Stimulated activated CD8-positive, alpha-beta memory T cell treated with anti-CD3 and anti-CD28 coated beads, Interleukin-7, amount 100 ng/mL, for 24 hours (primary cell): ENCODE measurements at places on chromosomes 13 and 19.

DNA sequence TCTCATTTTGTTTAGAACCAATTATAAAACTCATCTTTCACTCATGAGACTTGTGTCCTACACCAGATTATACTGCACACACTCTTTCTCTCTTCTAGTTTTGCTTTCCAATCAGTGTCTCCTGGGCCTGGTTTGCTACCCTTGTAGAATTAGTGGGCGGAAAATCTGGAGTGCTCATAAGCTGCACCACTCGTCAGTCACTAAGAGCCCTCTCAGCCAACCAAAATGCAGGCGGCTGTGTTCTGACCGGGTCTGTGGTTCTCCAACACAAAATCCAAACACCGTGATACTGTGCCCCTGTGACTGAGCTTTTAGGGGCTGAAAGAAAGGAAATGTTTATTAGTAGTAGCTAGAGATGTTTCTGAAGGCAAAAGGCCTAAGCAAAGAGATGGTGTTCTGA, 83.7 kb upstream of the OBI1 start:
- no peak for DNase-seq

- DNase-seq: no peak
These were observed 10.6 kb upstream of the ADGRE1 start for GRCh38 chr19:6876748-6877147.

- no peak for DNase-seq
These were observed 469 bp upstream of the RNF6 start for GRCh38 chr13:26222520-26223046.

- no peak for DNase-seq
These were observed 302.5 kb upstream of the SLITRK5 start for GRCh38 chr13:87368639-87369038.

- no peak for DNase-seq
These were observed 4.2 kb upstream of the CCNA1 start for GRCh38 chr13:36428086-36428485.

GRCh38 chr13:100540621-100541020, 48.0 kb downstream of the GGACT start:
- no peak for DNase-seq

- DNase-seq: no peak
These were observed 81.8 kb upstream of the CLDN10 start for GRCh38 chr13:95470574-95471366.

- DNase-seq: no peak
These were observed 11.8 kb downstream of the HTR2A start for GRCh38 chr13:46885018-46885417.

DNA sequence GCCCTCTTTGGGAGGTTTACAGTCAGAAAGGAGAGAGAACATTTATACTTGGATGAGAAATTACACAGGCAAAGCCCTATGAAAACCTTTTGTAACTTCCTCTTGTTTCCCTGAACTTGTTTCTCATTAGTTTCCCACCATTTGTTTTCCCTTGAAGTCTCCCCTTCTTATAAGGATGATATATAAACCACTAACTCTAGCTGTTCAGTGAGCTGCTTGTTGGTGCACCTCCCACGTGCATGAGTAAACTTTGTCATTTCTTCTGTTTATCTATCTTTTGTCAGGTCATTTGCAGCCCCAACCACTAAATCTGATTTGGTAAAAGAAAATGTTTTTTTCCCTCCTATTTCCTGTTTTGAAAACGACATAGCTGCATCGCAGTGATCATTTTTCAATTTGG, 919.9 kb downstream of the SLITRK1 start:
- no peak for DNase-seq

- DNase-seq: peak; percentile 44
These were observed 27.5 kb upstream of the SHKBP1 start for GRCh38 chr19:40549007-40549708.

GRCh38 chr13:45396533-45397095, 21.6 kb downstream of the SLC25A30 start:
- no peak for DNase-seq

DNA sequence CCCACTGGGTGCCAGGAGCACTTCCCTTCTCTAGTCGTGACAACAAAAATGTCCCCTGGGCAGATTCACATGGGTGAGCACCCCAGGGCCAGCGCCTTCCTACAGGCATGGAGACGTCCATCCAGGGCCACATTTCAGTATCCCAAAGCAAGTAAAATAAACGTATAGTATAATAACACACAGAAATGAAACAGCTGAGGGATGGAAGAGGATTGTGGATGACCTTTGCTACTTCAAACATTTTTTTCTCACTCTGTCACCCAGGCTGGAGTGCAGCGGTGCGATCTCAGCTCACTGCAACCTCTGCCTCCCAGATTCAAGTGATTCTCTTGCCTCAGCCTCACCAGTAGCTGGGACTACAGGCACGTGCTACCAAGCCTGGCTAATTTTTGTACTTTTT, 28.2 kb downstream of the CILP2 start:
- no peak for DNase-seq

GRCh38 chr13:38854226-38854625, 136.4 kb downstream of the STOML3 start:
- no peak for DNase-seq

DNA sequence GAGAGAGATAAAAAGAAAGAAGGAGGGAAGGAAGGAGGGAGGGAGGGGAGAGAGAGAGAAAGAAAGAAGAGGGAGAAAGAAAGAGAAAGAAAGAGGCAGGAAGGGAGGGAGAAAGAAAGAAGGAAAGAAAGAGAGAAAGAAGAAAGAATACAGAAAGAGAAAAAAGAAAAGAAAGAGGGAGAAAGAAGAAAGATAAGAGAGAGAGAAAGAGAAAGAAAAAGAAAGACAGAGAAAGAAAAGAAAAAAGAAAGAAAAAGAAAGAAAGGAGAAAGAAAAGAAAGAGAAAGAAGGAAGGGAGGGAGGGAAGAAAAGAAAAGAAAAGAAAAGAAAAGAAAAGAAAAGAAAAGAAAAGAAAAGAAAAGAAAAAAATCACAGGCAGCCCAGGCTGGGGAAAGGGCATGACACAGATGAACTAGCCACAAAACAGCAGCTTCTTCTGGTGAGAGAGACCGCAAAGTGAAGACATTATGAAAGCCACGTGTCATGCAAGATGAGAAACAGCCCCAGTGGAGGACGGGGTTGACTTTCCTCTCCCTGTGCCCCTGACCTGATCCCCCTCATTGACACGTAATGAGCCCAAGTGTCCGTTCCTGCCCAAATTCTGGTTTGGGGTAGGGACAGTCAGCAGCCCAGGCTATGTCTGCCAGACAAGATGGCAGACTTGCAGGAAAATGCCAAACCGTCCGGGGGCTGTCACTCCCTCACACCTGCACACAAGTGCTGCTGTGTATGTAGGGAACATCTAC, 102.1 kb downstream of the INSR start:
- no peak for DNase-seq

GRCh38 chr19:49812452-49812996, 568 bp downstream of the FUZ start:
- no peak for DNase-seq

- no peak for DNase-seq
These were observed 102.7 kb downstream of the SLAIN1 start for GRCh38 chr13:77800219-77800618.

DNA sequence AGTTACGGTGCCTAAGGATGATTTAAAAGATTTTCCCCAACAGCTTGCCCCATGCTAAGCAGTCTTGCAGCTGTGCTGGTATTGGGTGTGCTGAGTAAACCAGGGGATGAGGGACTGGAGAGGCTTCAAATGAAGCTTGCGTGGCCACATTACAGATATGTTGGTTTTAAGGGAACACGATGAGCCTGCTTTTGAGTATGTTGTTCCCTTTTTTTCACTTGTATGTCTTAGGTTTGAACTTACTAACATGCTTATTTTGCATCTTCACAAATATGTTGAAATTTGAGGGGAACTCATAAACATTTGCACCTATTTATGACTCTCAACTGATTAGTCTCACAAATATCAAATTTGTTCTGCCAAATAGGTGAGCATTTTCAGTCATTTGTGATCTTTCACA, 2.0 kb upstream of the IL17D start:
- DNase-seq: no peak

DNA sequence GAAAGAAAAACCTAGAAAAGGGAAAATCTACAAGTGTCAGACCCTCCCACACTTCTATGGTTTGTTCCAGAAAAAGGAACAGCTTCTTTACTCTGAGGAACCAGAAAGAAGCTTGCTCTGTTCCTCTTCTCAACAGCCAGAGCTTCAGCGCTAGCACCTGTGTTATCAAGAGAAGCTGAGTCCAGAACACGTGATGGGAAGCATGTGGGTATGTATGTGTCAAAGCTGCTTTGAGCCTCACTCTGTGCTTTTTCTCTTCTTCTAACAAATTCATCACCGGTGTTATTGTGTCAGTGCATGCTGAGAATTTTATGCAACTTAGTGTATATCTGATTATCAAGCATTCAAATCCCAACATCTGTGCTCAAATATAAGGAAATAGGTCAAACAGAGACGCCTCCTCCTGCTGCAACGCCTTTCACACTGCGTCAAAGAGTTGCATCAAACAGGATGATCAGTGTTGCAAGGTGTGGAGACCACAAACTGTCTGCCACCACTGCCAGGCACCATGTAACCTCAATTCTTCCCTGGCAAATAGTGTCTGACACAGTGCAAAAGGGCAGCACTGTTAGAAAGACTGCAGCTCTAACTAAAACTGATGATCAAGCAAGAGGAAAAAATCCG, 83.9 kb downstream of the LRRC63 start:
- no peak for DNase-seq

- DNase-seq: no peak
These were observed 38.9 kb downstream of the ALOX5AP start for GRCh38 chr13:30774214-30774730.

- DNase-seq: no peak
These were observed 42.1 kb upstream of the EBPL start for GRCh38 chr13:49733181-49733951.

GRCh38 chr19:20558011-20558410, 7.6 kb downstream of the ZNF737 start:
- no peak for DNase-seq
